ENCODE measurements at places on chromosomes 3 and 15. TPM values are rescaled to one million over a fixed set of nuclear protein-coding genes. Genes with fewer than 3 reads are reported as not detected.

DNA sequence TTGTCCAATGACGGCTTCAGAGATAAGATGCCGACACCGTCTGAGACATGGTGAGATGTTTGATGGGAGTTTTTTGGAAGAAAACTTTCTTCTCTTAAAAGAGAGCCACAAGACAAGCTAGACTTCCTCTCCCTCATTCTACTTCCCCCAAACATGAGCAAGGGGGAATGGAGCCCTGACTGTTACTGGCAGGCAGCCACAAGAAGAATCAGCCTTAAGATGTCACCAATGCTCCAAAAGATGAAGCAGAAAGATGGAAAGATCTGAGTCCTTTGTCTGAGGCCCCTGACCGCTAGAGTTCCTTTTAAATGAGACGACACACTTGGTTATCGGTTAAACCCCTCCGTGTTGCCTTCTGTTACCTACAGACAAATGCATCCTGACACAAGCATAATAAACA lies 108.7 kb downstream of the ST8SIA2 start:
- no peak for DNase-seq

RASL12 gene
- 5.1 TPM for polyA plus RNA-seq

PIERCE2 gene
- 1.5 TPM for polyA plus RNA-seq

GRCh38 chr15:19973718-19974117 lies 567.9 kb downstream of the GOLGA6L6 start:
- no peak for DNase-seq

HESX1 gene
- polyA plus RNA-seq: 0.85 TPM

FBXW12 gene
- polyA plus RNA-seq: not detected

GRCh38 chr3:133591271-133591742 lies 17.8 kb downstream of the CDV3 start:
- no peak for DNase-seq

SLCO2A1 gene
- polyA plus RNA-seq: 7.0 TPM

GRCh38 chr3:69283496-69283895 lies 102.4 kb downstream of the FRMD4B start:
- no peak for DNase-seq

DNA sequence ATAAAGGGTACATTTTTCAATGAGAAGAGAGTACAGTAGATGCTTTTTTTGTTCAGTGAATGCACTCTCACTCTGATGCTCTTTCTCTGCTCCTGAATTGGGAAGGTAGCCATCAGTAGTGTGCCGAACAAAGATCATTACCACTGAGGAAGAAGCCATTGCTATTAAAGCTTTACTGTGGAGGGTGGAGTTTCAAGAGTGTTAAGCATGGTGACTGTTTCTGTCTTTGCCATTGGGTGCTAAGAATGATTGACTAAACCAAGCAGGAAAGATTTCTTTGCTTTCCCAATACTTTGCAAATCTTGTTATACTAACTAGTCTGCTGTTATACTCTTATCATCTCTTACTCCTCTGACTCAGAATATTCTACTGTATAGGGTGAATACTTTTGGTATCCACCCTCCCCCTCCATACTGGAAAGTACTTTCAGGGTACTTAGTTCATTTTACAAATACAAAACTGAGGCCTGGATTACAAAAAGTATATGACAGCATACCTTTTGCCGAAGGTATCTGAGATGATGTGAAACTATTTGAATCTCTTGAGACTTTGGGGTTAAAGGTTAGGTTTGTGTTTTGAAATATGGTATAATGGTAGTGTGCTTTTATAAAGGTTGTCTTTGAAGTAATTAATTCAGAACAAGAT lies 1.7 kb downstream of the RAB11A start:
- DNase-seq: peak; percentile 63

DNA sequence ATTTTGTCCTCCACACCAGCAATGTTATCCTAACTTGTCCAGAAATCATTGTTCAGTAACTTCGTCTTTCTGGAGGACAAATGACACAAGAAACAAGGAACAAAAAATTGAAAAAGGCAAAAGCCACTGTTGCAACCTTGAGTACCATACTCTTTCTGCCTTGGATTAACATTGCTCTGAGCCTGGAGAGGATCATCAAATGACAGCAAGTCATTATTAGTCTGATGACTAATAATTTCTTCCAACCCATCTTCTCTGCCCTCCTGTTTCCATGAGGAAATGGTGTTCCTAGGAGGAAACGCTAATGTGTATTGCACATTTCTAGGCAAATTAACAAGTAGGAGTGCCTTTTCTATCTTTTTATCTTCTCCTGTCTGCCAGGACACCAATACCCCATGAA lies 153.9 kb downstream of the PCCB start:
- DNase-seq: no peak

DNA sequence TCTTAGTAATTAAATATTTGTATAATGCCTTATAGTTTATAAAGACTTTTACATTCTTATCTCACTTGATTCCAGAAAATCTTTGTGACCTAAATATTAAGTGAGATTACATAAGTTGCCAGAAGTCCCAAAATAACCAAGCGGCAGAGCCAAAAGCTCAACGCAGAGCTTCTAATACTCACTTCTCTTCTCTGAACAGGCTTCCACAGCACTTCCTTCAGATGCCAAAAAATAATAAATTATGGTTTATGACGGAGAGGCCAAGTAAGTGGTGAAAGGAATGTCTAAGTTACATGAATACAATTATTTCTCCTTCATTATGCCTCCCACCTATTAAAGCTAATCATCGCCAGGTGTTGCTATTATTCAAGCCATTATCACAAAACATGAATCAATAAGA lies 110.3 kb downstream of the GBE1 start:
- no peak for DNase-seq

DNA sequence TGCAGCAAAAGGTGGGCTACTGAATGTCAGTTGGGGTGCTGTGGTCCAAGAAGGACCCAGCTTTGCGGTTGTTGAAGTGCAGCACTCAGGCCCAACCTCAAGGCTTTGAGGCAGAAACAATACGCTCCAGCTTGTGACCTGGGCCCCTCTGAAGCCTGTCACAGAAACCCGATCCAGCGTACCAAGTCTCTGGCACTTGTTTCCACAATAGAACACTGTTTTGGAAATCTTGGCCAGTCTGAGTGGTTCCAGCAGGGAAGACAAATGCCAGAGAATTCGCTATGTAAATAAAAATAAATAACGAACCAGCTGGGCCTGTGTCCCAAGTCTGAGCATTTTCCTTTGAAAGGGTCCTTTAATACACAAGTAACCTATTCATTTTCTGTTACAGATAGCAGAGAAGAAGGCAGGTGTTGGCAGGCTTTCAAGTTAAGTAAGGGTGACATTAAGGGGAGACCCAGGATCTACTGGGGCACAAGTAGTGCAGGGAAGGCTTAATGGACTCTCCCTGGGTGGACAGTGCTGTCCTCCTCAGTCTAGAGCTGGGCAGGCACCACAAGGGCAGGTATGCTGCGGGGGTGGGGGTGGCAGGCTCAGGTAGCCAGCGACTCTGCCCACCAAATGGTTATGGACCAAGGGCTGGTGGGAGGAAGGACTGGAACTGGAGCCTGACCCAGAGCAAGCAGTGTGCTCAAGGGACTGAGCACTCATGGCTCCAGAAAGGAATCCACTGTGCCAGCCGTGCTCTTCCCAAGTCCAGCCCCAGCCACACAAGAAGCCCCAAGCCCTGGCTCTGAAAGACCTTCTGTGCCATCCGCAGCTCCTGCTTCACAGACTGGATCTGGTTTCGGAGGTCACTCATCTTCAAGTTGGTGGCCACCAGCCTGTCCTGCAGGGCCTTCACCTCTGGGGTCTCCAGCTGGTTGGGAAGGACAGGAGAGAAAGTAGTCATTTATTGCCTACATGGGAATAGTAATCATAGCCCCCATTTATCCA lies 26.3 kb downstream of the CCDC13 start:
- DNase-seq: peak; percentile 60

IQCF5 gene
- polyA plus RNA-seq: not detected

DNA sequence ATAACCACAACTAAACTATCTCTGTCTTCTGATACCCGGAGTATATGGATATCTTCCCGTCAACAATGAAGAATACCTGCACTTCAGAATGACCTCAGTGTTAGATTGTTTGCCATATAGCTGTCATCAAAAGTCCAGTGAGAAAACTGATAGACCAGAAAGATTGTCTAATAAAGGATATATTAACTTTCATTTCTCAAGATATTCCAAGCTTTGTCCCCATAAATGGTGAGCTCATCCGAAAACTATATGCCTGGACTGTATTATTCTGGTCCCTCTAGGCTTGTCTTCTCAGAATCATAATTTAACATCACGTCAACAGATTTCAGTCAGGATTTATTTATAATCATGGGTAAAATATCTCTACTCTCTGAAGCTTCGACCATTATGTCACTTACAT lies 100.5 kb downstream of the ATP8B4 start:
- DNase-seq: no peak

TSEN2 gene
- polyA plus RNA-seq: 23.2 TPM

TJP1 gene
- polyA plus RNA-seq: 42.3 TPM

DNA sequence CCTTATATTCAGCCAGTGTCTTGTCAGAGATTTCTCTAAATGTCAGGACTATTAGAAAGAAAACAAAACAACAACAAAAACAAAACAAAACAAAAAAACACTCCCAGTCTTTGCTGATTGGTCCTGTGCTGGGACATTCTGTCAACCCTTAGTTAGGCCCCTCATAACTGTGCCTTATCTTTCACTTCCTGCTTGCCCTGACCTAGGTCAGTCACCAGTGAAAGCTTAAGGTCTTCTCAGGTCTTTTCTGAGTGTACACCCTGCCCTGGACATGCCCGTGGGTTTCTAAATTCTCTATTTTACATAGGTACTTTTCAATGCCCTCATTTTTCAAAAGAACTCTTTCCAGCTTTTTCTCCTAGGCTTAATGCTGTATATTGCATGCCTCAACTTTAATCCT lies 454.1 kb downstream of the GRM7 start:
- DNase-seq: no peak

DNA sequence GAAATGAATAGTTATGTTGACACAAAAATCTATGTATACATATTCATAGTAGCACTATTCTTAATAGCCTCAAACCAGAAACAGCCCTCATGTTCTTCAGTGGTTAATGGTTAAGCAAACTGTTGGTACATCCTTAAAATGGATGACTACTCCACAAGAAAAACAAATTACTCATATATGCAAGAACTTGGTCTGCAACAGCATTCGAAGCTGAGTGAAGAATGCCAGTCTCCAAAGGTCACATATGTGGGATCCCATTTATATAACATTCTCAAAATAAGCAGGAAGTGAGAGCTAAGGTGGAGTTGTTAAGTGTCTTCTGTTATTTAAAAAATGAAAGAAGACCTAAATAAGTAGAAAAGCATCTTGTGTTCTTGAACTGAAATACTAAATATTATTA lies 365.7 kb downstream of the GABRG3 start:
- no peak for DNase-seq

DNA sequence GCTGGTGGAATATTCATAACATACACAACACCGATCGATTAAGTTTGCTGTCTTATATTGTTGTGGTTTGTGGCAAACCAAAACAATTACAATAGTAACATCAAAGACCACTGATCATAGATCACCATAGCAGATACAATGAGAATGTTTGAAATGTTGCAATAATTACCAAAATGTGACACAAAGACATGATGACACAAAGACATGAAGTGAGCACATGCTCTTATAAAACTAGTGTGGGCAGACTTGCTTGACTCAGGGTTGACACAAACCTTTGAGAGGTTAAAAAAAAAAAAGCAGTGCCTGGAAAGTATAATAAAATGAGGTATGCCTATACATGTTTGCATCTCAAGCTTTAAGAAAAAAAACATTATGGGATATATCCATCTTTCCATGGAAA lies 130.3 kb downstream of the NR1I2 start:
- no peak for DNase-seq

DNA sequence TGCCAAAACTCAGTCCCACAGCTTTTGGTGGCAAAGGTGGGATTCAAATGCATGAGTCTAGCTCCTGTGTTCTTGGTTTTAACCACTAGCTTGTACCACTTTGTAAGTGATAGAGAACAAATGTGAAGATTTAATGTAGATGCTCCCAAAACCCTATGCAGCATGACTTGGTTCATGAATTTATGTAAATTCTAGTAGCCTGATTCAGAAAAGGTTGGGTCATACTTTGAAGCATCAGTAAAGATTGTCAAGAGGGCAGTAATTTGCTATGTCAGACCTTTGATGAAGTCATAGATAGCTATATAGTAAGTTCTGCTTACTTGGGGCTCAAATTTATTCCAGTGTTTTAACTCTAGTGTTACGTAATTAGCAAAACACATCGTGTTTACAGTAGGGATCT lies 75.6 kb downstream of the VPS8 start:
- DNase-seq: no peak

MAP2K5 gene
- polyA plus RNA-seq: 14.2 TPM

DNA sequence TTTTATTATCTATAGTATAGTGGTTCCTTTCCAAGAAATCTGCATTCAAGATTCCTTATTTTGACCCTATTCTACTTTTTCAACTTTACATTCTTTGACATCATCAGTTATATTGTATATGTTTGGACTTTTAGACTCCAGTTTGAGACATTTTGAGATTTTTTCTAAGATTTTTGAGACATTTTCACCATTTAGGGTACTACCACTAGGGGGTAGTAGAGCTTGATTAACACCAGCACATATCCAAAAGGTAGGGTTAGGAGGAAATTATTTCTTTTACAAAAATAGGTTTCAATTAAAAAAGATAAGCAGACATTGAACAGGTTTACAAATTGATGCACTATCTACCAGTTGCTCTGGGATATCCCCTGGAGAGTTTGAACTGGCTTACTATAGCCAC lies 262.5 kb downstream of the SCAPER start:
- DNase-seq: no peak

CA12 gene
- polyA plus RNA-seq: 16.6 TPM

SMCO1 gene
- not detected for polyA plus RNA-seq

- DNase-seq: no peak
Observed at GRCh38 chr15:57911247-57911646, 154.3 kb downstream of the ALDH1A2 start.

DNA sequence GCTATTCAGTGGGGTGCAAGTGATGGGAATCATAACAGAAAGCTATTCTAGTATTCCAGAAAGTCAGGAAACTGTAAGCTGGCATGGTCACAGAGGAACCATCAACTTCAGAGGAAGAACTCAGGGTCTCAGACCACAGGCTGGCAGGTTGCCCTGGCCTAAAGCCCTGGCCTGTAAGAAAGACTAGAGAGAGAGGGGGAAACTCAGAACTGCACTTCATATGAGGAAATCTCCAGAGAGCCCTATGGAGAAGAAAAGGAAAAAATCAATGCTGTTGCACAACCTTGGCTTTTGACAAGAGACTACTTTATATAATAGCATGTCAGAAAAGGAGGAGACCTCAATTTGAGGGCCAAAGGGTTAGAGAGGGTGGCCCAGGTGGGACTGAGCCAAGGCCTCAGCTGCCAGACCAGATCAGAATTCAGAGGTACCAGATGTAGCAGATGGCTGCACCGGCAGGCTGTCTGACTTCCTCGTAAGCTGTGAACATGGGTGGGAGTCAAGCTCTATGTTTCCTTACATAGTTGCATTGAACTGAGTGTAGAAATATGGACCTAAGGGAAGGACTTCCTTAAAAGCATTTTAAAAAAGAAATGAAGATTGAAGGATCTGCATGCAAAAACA lies 333.8 kb downstream of the PDCD6IP start:
- DNase-seq: no peak

FRMD4B gene
- 10.8 TPM for polyA plus RNA-seq

DNA sequence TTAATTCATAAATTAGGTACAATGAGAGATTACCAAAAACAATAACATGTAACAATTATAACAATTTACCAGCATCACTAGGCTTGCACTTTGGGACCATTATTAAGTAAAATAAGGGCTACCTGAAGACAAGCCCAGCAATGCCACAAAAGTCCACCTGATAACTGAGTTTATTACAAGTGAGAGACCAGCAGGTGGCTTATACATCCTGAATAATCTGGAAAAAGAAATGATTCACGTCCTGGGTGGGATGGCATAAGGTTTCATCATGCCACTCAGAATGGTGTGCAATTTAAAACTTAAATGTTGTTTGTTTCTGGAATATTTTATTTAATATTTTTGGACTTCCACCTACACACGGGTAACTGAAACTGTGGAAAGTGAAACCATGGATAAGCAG lies 1287.1 kb upstream of the GBE1 start:
- no peak for DNase-seq

CCDC39 gene
- not detected for polyA plus RNA-seq
